ENCODE measurements at places on chromosomes 11 and 22. TPM values are rescaled to one million over a fixed set of nuclear protein-coding genes. Genes with fewer than 3 reads are reported as not detected.

Gene CATSPERZ
- total RNA-seq, result not detected

Gene MMP20
- not detected for total RNA-seq

Gene GAB4
- not detected for total RNA-seq

Gene MRGPRX4
- not detected for total RNA-seq

Gene PKDREJ
- total RNA-seq, result 0.09 TPM

GRCh38 chr11:102251423-102251822 is 65.9 kb upstream of the BIRC3 start:
- no peak for DNase-seq

DNA sequence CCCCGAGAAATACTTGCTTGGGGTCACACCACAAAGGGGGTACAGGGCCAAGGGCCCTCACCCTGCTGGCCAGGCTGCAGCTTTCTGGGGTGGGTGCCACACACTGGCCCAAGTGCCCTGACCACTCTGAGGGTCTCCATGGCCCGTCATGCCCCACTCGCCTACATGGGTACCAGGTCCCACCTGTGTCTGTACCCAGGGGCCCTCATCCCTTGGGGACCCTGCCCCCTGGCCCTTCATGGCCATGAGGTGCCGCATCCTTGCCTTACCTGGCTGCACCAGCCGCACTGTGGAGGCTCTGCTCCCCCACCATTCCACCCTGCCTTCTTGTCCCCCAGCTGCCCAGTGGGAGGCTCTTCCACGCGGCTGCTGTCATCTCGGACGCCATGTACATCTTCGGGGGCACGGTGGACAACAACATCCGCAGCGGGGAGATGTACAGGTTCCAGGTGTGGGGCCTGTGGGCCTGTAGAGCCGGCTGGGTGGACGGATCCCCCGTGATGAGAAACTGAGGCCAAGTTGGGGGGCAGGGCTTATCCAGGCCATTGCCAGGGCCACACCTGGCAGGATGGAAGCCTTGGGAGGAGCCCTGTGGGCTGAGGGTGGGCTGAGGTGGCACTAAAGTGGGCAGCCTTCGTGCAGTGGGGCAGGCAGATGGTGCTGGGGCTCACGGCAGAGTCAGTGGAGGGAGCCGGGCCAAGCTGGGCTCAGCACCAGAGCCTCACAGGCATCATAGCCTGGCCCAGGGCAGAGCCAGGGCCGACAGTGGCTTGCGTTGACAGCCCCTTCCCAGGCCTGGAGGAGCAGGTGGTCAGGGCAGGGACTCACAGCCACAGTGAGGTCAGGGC is 9.2 kb downstream of the THAP7 start:
- DNase-seq, result no peak

GRCh38 chr22:38704654-38705234 is 1.0 kb upstream of the GTPBP1 start:
- no peak for DNase-seq

DNA sequence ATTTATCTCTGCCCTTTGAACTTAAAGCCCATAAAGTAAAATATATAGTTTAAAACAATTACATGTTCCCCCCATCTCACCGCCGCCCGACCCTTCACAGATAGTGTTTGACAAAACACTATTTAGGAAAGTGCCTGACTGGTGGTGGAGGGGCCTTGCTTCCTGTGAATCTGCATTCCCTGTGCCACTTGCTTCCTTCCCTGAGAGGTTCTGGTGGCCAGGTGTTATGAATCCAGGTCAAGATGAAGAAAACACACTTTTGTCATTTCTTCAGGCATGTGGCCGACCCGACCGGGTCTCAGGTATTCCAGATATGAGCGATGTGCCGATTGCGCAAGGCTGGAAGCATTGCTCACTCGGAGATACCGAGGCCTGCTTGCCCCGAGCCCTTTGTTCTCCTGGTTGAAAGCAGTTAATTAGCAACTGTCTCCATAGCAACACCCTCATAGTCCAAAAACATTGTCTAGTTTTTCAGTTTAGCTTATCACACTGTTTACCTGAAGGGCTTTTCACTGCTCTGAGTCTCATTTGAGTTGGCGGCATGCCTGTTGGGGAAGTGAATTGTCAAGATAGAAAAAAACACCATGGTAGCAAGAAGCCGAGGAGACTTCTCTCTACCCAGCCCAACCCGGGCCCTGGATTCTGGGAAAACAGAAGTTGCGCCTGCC is 128.3 kb downstream of the TEAD1 start:
- peak; percentile 58 for DNase-seq

DNA sequence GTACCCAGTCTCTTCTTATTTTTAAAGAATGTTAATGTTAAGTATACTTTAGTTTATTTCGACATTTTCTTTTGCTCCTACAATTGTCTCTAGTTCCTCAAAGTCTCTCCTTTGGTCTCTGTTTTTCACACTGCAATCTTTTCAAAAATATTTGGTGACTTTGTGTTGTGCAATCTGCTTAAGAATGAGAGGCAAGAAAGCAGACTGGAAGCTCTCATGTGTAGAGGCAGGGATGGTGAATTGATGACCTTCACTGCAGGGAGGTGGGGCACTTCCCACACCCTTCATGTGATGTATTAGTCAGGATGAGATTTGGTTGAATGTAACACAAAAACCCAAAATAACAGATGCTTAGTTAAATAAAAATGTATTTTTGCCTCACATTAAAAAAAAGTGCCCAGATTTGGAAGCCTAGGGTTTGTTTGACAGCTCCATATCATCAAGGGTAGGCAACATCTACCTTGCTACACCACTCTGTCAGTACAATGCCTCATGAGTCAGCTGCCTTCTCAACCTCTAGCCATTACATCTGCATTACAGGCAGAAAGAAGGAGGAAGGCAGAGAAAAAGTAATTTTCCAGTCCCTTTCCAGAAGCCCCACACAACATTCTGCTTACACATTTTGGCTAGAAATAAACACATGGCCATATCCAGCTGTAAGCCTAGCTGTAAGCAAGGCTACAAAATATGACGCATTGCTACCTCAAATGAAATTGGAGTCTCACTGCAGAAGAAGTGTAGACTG is 3.8 kb upstream of the MMP27 start:
- DNase-seq, result no peak

DNA sequence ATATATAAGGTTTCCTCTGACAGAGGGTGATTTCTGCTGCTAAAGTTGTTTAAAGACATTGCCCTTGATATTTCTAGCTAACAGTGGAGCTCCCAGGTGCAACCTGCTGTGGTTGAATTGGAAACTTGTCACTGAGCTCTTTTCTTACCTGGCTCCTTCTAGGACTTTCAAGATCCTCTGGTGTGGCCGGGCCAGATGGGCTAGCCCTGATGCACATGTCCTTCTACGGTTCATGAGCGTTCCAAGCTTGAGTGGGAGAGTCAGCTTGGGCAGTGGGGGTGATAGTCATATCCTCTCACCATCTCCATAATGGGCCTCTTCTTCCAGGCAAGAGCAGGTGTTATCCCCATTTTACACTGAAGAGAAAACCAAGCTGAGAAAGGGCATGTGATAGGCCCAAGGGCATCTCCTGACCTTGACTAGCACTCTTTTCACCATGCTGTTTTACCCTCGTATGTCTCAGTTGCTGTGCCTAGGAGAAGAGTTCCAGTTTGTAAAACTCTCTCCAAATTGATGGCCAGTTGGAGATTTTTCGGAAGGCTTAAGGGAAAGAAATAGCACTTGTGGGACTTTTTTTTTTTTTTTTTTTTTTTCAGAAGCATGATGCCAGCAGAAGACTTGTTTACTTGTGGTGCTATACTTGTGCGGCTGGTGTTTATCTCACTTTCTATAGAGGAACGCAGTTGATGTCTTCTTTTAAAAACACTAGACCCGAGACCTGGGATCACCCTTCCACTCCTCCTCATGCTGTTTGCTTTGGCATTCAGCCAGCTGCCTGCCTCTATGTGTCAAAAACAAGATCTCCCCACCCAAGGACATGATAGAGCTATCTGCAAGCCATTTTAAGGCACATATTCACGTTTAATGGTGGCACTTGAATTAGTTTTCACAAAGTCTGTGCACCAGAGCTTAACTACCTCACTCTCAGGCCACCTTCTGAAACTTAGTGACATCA is 32.6 kb downstream of the TEAD1 start:
- peak; percentile 71 for DNase-seq

GRCh38 chr11:61912991-61913698 is 4.2 kb downstream of the RAB3IL1 start:
- peak; percentile 43 for DNase-seq

DNA sequence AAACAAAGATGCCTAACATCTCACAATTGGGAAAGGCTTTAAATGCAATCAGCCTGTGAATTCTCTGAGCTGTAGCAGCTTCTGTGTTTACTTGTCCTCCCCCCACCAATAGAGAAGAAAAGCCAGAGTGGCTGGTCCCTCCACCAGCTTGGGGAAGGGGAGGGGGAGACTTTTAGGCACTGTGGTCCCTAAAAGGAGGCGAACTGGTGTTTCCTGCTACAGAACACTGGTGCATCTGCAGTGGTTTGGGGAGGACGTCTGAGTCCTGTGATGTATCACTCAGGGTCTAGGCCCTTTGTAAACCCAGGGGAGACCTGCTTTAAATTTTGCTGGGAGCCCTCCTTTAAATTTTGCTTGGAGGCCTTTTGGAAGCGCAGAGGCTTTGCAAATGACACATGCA is 16.9 kb downstream of the TNRC6B start:
- DNase-seq, result no peak

DNA sequence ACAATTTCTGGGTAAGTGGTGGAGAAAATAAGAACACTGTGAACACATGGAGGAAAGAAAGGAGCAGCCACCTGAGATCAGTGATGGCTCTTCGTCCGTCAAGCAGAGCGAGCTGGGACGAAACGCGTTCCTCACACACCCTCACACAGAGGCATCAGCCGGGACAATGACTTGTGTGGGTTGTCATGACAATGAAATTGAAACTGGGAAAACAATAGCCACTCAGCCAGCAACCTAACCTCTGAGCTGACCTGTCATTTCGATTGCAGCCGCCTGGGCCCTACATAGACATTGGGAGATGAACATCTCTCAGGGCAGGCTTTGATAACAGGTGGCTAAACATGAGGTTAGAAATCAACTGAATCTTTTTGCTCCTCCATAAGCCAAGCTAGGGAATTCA is 51.3 kb downstream of the TRIM29 start:
- DNase-seq, result no peak
